ENCODE measurements at places on chromosomes 3 and 15. TPM values are rescaled to one million over a fixed set of nuclear protein-coding genes. Genes with fewer than 3 reads are reported as not detected.

Gene LYZL4
- not detected for polyA plus RNA-seq

Gene XCR1
- 0.56 TPM for polyA plus RNA-seq

Gene OXSR1
- 44.4 TPM for polyA plus RNA-seq

Gene HDC
- polyA plus RNA-seq: 1.4 TPM

Gene NANOGP8
- 0.78 TPM for polyA plus RNA-seq

Gene ZBTB47
- 19.3 TPM for polyA plus RNA-seq

Gene ANKRD34C
- 0.12 TPM for polyA plus RNA-seq

Gene ESYT3
- 1.6 TPM for polyA plus RNA-seq

Gene ATRIP
- polyA plus RNA-seq: 12.3 TPM

Gene TMEM45A
- 20.7 TPM for polyA plus RNA-seq

Gene GOLGA6D
- 0.38 TPM for polyA plus RNA-seq

Gene SCN11A
- polyA plus RNA-seq: 1.6 TPM

Gene PPP1R14D
- polyA plus RNA-seq: 0.69 TPM

Gene IQCF5
- polyA plus RNA-seq: not detected

Gene CATSPER2
- polyA plus RNA-seq: 13.3 TPM

- DNase-seq: peak; percentile 79
These were observed 19.0 kb upstream of the TRAK1 start for GRCh38 chr3:42071904-42072812.

DNA sequence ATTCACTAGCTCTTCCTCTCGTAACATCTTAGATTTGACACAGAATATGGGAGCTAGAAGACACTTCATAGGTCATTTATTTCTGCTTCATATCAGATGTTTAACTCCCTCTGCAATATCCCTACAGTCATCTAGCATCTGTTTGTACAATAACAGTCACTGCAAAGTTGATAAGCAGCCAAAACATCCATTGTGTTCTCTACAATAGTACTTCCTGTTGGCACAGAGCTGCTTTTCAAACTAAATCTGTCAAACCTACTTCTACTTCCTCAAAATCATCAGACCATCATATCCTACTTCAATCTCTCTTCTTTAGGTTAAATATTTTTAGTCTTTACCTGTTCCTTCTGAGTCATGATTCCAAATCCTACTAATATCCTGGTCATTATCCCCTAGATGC, 233.2 kb downstream of the FGF12 start:
- DNase-seq: no peak

DNA sequence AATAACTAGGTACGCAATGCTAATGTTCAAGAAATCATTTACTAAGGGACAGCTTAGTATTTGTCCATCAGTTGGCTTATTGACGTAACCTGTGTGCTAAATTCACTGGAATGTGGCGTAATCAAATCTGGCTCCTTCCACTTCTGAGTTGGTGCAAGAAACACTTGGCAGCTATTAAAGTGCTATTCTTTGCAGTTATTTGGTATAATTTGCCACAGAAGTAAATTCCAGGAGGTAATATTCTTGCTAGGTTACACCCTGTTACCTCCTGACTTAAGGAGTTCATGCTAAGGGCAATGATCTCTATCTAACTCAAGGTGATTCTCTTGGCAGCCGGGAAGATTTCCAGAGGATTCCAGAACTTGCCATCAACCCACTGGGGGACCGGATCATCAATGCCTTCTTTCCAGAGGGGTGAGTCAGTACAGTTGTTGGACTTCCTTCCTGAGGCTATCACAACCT, 25.5 kb downstream of the CHP1 start:
- DNase-seq: peak; percentile 7

DNA sequence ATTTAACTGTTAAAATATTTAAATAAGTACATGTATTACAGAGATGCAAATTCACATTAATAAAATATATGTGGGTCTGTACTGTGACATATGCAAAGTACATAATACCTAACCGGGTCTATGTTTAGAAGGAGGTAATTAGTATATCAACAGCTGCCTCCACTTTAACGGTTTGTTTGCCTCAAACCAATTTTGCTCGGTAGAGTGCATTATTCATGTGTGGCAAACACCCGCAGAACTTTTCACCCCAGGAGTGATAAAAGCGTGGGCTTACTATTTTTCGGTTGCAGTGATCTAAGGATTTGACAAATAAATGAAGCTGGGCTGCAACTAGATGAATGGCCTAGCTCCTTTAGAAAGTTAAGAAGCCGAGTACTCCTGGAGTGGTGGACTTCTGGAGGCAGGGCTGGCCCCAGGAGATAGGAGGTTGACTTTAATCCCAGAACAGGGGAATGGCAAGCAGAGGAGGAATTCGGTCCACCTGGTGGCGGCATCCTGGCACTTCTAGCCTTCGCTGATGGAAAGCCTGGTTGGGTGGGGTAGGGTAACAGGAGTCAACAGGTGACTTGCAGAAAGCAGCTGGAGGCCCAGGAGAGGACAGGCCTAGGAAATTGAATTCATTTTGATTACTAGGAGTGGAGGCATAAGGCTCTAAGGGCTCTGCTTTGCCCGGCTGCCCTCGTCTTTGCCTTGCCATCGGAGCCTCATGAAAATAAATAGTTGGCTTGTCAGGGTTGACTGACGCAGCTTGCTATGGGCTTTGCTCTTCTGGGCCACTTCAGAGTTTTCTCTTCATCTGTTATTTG, 2.4 kb downstream of the SLCO3A1 start:
- DNase-seq: peak; percentile 31

- no peak for DNase-seq
These were observed 117.7 kb downstream of the POLR2M start for GRCh38 chr15:57824186-57824585.

DNA sequence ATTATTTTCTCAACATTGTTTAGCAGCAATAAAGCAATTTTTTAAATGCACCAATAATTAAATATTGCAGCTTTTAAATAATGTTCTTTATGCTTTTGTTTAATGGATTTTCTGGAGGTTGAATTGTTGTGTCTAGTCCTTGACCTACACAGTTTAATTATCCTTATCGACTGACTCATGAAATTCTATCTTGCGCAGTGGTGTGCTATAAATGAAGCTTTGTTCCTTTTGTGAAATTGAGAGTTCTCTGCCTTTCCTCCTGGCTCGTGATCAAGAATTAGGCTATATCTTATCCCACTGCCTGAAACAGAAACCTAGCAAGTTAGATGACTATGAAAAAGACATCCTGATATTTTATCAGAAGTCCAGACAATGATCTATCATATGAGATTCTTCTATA, 37.0 kb upstream of the PIK3R4 start:
- peak; percentile 48 for DNase-seq

DNA sequence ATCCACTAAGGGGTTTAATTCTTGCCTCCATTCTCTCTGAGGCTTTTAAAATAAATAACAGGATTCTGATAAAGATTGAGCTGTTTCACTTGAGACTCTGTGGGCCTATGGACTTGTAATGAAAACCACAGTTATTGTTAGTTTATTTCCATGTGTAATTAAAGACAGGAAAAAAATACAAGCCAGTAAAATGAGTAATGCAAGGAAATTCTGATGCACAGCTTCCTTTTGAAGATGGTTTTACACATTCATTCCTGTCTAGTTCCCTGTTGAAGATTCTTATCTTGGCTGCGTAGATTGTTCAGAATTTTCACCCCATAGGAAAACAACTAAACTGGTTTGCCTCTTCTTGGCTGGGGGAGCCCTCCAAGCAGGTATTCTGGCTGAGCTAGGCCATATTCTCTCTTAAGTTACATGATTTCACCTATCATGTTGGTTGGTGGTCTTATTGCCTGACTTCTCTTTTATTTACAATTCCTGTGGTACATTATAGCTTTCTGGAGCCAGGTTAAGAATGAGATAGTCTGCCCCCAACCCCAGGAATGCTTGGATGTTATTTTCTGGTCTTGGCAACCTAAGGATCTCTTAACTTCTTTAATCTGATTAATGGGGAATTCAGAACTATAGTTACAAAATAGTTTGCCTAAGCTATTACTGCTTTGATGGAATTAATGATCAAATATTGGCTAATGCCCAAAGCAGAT, 67.6 kb downstream of the MITF start:
- DNase-seq: no peak

DNA sequence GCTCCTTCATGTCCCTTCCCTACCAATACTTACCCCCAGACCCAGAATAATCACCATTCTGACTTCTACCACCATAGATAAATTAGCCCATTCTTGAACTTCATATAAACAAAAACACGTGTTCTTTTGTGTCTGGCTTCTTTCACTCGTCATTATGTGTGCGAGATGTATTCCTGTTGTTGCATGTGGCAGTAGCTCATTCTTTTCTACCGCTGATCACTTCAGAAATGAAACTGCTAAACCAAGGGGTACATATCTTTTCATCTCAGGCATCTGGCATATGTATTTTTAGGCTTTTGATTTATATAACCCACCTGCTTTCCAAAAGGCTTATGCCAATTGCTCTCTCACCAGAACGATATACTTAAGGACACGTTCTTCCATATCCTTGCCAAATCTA, 13.8 kb upstream of the SCG3 start:
- no peak for DNase-seq

- no peak for DNase-seq
These were observed 9.0 kb upstream of the ATP13A5 start for GRCh38 chr3:193387596-193387995.

DNA sequence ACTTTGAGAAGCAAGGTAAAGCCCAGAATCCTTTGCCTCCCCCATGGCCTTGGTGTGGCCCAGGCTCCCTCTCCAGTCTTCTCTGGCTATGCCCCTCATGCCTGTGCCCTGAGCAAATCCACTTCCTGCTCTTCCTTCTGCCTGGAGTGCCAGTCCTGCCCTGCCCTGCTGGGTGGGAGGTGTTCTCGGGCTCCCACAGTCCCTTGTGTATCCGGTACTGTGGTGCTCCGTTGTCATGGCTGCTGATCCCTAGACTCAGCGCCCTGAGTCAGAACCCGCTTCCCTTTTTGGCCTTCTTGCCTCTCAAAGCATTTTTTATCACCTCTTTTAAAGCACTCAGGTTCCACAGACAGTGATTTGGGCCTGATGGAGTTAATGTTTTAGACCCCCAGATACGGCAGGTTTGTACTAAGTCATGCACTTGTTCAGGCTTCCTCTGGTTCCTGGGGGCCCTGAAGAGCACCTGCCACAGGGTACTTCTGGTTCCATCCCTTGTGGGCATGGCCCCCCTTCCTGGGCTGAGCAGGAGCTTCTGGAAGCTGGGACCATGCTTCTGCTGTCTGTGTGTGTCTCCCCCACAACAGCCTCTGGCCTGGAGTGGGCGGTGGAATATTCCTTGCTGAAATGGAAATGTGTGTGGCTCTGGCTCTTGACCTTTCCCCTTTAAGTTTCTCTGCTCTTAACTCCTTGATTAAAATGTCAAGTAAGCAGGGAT, 29.6 kb upstream of the ADAMTS7 start:
- DNase-seq: no peak

DNA sequence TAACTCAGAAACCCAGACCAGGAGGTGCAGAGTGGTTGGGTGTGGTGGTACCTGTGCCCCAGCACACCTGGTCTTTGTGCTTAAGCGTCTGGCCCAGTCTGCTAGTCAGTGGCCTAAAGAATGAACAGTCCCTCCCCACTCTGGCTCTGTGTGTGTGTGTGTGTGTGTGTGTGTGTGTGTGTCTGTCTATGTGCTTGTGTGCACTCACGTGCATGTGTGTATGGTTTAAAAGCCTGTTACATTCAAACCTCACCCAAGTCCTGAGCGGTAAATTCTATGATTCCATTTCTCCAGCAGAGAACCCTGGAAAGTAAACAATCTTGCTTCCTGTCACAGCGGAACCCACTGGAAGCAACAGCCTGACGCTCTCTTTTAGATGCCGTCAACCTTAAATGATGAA, 34.2 kb downstream of the EDEM1 start:
- no peak for DNase-seq

- DNase-seq: no peak
These were observed 36.7 kb downstream of the PIK3CA start for GRCh38 chr3:179184826-179185225.

DNA sequence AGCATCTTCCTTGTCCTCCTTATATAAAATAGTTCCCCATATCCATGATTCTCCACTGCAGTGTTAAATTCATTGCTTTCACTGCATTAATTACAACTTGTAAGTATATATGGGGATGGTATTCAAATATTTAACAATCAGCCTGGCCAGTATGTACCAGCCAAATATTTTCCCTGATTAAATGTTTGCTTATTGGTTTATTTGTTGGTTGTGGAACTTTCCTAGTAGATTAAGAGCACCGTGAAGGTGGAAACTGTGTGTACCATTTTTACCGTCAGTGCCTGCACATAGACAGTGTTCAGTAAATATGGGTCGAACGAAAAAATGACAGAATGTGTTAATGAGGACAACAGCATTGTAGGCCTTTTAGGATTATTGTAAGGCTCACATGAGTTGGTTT, 7.0 kb downstream of the LAMP3 start:
- DNase-seq: no peak

DNA sequence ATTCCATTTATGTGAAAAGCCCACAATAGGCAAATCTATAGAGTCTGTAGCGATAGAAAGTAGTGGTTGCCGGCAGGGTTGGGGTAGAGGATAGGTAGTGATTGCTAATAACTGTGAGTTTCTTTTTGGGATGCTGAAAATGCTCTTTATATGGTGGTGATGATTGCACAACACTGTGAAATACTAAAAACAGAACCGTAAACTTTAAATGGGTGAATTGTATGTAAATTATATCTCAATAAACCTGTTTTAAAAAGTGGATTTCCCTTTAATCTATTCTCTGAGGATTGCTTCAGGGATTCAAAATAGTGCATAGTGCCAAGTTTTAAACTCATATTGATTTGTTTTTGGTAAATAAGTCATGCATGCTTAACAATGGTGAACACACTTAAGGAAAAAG, 140.2 kb downstream of the LPP start:
- no peak for DNase-seq

- DNase-seq: no peak
These were observed 239.5 kb downstream of the CHL1 start for GRCh38 chr3:436053-436452.

- no peak for DNase-seq
These were observed 10.8 kb upstream of the C3orf22 start for GRCh38 chr3:126569390-126569975.

DNA sequence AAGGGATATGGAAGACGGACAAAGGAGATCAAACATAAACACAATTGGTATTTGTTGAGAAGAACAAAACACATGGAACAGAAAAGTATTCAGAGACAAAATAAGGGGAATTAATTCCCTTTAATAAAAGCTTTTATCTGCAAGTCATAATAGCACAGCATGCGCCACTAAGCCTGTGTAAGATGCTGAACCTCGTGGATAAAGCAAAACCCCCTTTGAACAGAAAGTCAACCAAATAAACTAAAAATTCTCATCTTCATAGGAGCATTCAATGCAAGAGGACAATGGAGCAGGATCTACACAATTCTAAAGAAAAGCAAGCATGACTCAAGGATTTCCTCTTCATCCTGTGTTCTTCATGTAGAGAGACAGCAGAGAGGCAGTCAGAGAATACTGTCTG, 274.3 kb upstream of the GOLGA6L4 start:
- DNase-seq: no peak

- no peak for DNase-seq
These were observed 166.4 kb upstream of the PROK2 start for GRCh38 chr3:71951361-71951760.

- DNase-seq: no peak
These were observed 328.2 kb downstream of the OCA2 start for GRCh38 chr15:27770769-27771554.

GRCh38 chr15:99454941-99455788, 110.6 kb upstream of the MEF2A start:
- DNase-seq: peak; percentile 62

GRCh38 chr3:171811295-171811912, 1.1 kb upstream of the PLD1 start:
- DNase-seq: no peak
